Posterior cingulate gyrus (tissue), 11 donors: ENCODE measurements at places on chromosomes 2 and 18.
A peak's percentile ranks its signal among the peaks of the same experiment; 100 is the strongest.

GRCh38 chr2:136404176-136404575, 286.2 kb upstream of the CXCR4 start:
- no peak for DNase-seq

- no peak for DNase-seq
Observed at GRCh38 chr2:152646775-152647174, 70.5 kb downstream of the PRPF40A start.

DNA sequence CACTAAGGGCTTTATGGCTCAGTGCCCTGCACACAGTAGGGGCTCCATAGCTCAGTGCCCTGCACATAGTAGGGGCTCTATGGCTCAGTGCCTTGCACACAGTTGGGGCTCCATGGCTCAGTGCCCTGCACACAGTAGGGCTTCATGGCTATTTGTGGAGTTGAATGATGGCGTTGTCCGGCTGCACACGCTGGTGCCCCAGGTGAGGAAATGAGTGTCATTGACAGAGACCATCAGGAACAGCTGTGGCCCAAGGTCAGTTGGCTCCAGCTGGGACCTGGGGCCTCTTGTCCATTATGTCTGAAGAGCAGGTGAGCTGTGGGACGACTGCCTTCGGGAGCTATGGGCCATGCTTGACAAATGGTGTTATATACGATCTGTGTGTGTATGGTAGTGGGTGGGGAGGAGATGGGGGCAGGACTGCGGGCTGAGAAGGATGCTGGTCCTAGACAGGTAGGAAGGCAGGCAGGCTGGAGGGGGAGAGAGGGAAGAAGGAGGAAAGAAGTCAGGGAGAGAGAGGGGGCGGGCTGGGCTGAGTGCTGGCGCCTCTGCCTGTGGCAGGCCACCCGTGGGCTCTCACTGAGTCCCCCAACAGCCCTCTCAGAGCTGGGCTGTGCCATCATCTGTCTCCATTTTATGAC, 130.6 kb downstream of the CLIP4 start:
- DNase-seq = no peak

GRCh38 chr2:97745474-97746174, 32.2 kb downstream of the ZAP70 start:
- no peak for DNase-seq

- no peak for DNase-seq
Observed at GRCh38 chr2:190767821-190768220, 112.8 kb upstream of the GLS start.

DNA sequence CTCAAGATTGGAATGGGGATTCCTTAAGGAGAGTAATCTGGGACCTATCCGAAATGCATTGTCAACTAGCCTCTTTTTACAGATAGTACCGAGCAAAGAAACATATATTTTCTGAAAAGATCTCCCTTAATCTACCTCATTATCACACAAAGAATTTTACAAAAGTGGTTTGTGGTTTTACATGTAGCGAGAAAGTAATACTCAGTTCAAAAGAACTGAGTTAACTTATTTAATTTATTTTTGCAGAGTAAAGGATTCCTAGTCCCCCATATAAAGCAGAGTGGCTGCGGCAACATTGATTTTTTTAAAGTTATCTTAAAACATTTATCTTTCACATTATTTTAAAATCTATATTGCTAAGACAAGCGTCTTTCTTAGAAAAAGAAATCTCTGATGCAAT, 15.9 kb upstream of the SOS1 start:
- no peak for DNase-seq

- no peak for DNase-seq
Observed at GRCh38 chr2:75494137-75494769, 66.5 kb downstream of the EVA1A start.

DNA sequence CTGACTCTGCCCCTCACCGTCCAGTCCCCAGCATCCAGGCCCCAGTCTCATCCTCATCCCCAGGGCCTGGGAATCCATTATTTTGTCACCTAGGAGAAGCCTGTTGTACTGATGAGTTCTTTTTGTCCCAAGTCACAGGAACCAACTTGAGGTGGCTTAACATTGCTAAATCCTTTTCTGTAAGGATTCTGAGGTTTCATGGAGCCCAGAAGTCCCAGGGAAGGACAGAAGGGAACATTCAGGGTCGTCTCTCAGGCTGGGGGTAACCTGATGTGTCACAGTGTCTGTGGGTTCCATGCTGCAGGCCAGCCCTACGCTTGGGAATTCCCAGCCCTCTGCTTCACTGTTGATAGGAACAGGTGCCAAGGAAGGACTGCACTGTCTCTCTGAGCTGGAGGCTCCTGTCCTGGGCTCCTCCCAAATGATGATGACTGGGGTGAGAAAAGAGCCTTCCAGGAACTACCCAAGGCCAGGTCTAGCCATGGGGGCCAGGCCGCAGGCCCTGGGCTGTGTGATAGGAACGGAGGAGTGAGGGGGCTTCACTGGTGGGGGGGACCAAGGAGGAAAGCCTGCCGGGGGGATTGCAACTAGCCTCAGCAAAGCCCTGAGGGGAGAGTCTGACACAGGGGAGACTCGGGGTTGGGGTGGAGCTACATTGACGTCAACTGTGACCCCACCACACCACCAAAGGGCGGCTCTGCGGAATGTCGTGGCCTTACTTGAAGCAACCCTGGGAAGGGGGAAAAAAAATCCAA, 145.7 kb downstream of the SMAD7 start:
- no peak for DNase-seq

- DNase-seq = no peak
Observed at GRCh38 chr18:48475635-48476549, 62.9 kb upstream of the CTIF start.

GRCh38 chr2:215479536-215480240, 43.8 kb upstream of the FN1 start:
- DNase-seq = no peak

DNA sequence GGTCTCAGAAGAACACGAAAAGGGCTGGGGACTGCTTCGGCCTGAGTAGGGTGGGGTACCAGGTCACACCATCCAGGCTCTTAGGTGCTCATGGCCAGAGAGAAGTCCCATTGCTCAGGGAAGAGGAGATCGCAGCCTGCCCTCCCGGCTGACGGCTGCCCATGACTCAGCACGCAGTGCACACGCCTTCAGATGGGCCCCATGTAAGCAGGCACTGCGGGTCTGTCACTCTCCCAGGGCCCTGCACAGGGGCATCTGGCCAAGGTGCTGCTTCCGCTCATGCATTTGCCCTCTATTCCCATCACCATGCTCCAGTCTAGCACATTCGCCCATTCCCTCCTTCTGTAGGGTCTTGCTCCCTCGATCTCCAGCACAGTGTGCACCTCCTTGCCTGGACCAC, 34.7 kb downstream of the SFXN5 start:
- no peak for DNase-seq

DNA sequence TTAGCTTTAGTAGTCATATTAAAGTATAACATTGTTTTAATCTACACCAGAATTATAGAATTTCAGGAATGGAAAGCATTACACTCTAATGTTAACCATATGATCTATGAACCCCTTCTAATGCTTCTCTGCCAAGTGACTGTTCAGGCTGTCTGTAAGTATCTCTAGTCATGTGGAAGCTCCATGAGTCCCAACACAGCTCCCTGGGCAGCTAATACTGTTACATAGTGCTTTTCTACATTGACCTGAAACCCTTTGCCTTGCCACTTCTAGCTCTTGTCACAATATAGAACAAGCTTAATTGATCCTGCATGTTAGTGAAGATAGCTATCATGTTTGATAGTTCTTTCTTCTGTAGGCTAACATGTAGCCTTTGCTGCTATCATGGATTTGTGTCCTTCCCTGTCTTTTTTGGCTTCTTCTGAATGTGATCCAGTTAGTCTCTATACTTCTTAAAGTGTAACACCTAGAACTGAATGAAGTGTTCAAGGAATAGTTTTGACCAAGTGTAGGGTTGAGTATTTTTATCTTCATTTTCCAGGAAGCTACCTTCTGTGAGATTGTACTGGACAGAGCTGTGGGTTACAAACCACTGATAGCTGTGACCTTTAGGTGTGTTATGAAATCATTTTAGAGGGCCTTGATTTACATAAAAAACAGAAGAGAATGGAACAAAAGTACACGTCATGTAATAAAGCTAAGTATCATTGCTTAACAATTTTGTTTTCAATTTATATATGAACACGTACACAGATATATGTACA, 23.7 kb downstream of the BABAM2 start:
- no peak for DNase-seq

DNA sequence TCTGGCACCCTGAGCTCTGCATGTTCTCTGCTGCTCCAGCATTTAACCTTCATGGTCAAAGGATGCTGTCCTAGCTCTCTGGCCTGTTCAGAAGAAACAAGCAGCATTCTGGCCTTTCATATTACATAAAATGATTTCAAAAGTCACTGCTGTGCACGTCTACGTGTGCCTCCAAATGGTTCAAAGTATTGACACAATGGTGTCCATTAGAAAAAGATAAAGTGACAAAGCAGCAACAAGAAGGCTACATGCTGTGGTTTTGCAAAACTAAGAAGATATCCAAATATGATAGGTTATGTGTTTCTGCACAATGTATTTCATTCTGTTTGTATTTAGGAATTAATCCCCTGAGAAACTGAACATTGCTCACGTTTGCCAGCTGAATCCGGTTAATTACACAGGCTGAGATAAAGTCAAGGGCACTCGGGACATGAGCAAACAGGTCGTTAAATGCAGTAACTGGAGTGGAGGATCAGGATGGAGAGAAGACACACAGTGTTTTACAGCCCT, 258.5 kb downstream of the DOK6 start:
- DNase-seq = no peak

DNA sequence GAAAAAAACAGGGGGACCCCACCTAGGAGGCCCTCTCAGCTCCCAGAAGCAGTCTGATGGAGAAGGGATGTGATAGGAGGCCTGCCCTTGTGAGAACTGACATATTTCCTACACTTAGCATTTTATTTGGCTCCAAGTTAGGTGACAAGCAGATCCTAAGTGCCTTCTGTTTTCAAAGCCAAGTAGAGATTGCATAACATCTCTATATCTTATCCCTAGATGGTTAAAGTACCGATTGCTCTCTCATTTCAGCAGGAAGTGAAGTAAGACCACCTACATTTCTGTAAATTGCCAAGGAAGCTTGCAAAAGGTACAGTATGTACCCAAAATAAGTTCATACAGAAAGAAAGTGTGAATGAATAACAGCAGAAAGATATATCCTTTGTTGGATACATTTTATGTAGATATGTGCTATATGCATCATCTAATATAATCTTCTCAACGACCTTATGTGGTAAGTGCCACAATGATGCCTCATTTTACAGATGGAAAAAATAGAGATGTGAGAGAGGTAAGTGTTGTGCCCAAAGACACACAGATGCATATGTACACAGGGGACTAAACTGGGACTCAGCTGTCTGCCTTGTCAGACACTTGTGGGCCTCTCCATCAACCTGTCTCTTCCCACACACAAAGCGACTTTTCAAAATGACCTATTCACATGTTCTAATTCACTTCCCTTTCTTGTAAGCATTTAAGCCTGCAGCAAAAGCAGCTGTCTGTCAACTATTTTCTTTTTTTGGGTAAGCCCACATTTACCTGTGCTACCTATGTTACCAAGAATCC, 38.9 kb downstream of the DHRS9 start:
- no peak for DNase-seq

- no peak for DNase-seq
Observed at GRCh38 chr2:209472112-209472832, 48.4 kb downstream of the MAP2 start.

DNA sequence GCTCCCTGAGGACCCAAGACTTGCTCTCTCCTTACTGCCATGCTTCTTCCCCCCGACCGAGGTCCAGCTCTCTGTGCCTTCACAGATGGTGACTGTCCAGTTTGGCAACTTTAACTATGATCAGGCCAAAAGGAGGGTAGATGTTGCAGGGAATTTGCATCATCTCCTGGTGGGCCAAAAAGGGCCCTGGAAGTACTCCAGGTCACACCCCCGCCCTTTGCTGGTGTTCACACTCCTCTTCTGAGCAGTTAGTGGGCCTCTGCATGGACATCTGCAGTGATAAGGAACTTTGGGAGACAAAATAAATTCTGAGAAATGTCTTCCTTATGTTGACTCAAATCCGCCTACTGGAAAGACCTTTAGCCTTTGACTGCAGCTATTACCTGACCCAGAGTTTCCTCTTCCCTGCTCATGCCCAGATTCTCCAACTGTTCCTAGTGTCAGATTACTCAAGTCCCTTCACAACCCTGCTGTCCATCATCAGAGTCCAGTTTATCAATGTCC, 234.4 kb downstream of the LOXHD1 start:
- DNase-seq = no peak

DNA sequence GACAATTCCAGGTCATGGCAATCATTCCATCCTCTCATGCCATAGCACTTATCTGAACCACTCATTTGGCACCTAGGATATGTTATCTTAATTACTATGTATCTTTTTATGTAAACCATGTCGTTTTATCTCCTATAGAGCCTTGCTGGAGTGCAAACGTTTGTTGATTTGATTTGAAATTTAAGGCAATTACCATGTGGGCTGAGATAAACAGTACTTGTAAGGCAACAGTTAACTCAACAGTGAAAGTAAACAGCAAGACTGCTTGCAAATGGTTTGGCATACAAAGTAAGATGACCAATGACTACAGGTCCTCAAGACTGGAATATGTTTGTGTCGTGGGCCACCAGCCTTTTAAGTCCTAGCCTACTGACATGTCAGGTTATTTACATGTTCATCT, 133.7 kb upstream of the ZFP36L2 start:
- DNase-seq = no peak

- DNase-seq = peak; percentile 94
Observed at GRCh38 chr2:74439803-74440377, 1.8 kb downstream of the RTKN start.

GRCh38 chr2:191012845-191013681, 908 bp downstream of the STAT1 start:
- DNase-seq = no peak

- DNase-seq = peak; percentile 57
Observed at GRCh38 chr18:57210107-57210715, 63.3 kb downstream of the BOD1L2 start.

DNA sequence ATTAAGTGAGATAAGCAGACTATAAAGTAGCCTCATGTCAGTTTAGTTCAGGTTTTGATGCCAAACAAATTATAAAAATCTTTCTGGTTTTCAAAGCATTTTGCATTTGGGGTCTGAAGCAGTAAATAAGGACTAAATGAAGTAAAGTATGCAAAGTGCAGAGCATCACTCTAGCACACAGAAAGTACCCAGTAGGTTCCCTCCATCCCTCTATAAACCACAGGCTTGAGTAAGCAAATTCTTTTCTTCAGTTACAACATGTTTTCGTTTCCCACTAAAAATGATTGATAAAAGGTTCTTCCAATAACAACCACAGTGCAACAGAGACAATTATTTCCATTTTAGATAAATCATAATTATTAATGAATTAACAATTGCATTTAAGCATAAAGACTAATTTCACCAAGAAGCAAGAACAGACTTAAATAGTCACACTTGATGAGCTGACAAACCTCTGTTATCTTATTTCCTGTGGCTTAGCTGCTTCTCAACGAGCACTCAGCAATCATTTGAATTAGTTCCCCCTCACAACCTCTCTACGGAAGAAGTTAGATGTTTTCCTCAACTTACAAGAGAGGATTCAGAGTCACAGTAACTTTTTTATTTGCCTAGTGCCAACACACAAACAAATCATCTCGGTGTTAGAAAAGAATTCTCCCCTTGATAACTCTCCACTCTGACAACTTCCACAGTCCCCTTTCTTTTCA, 249.8 kb downstream of the NBAS start:
- no peak for DNase-seq
